ENCODE measurements at places on chromosomes 12 and 14.

DNA sequence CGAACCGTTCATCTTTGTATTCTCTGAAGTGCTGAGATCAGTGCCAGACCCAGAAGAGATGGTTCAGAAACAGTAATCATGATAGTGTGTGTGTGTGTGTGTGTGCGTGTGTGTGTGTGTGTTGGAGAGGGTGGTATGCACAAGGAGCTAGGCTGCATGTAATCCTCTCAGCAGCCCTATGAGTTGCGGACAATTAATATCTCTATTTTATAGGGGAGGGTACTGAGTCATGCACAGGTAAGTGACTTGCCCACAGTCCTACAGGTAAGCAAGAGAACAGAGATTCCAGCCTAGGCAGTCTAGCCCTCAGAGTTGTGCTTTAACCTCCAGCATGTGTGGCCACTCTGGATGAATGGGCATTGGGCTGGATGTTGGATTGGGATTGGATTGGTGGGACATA, 27.9 kb upstream of the TCL1A start:
- DNase-seq = no peak

- DNase-seq = peak; percentile 61
Measured at GRCh38 chr12:27703720-27704452, 6.7 kb upstream of the MRPS35 start.

DNA sequence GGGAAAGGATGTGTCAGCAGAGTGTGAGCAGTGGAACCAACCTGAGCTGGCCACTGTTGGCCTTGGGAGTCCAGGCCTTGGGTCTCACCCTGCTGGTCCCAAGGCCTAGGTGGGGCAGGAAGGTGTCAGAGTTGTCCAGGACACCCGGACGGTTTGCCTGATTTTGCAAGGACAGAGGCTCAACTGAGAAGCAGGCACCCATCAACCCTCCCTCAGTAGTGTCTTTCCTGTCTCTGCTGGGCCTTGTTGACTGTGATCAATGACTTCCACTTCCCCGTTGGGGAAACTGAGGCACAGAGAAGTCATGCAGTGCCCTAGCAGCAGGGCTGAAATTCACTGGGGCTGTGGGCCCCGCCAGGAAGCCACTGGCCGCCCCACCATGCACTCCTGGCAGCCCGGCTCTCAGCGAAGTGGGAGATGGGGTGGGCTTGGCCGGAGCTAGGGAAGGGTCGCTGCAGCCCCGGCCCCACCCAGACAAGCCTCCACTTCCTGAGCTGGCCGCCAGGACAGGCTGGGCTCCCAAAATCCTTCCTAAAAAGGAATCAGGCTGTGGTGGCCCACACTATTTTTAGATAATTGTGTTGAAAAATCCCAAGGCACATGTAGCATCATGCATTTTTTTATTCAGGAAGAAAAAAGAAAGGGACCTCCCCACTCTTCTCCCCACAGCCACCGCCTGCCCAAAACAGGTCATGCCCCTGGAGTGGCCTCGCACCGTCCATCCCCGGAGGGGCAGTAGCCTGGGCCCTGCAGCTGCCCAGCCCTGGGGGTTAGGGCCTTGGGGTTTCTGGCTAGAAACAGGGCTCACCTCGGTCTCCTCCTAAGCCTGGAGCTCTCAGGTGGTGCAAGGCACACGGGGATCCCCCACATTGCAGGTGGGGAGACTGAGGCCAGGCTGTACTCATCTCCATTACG, 127.4 kb downstream of the CALM1 start:
- DNase-seq = no peak

DNA sequence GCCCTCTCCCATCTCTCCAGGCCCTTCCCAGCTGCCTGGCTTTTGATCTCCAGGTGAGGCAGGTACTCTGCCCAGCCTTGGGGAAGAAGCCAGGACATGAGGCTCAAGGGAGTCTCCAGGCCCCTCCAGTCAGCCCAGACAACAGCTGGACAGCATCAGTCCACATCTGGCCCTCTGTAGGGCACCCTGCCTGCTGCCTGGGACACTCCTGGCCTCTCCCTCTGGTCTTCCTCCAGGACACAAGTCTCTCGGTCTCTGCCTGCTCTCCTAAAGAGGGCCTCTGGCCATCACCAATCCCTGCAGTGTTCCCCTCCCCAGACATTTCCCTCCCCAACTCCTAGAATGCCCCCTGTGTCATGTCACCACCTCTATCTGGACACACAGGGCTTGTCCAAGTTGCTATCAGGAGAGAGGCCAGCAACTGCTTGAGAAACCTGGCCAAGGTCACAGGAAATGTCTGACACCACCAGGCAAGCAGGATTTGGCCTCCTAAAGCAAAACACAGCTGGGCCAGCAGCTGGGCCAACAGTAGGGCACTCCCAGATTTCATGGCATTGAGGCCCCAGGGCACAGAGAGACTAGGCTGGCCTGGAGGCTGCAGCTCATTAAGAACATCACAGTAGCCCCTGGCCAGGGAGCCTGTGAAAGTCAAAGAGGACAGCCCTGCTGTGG, 29.0 kb downstream of the LTBP2 start:
- no peak for DNase-seq

GRCh38 chr12:29879606-29880308, 96.0 kb upstream of the TMTC1 start:
- no peak for DNase-seq

DNA sequence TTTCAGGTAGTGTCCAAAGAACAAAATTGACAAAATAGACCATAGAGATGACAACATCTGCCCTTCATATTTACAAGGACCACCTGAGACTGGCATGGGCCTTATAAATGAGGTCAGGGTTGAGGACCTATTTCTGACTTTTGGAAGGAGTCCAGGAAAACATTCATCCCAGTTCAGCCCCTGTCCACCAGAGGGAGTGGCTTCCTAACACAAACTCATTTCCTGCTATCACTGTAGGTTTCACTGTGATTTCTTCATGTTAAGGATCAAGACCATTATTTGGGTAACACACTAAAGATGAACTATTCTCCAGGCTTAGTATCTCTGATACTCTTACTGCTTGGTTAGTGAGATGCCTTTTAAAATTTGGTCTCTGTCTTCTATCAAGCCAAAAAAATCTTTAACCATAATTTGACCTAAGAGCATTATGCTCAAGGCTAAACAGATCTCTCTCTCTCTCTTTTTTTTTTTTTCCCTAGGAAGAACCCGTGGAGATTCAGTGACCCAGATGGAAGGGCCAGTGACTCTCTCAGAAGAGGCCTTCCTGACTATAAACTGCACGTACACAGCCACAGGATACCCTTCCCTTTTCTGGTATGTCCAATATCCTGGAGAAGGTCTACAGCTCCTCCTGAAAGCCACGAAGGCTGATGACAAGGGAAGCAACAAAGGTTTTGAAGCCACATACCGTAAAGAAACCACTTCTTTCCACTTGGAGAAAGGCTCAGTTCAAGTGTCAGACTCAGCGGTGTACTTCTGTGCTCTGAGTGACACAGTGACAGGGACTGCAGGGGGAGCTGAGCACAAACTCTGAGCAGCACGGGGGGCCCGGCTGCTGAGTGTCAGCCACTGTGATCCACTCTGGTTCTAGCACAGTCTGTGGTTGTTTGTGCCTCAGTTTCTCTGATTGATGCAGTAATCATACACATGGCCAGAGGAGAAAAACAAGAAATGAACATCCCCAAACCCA, 267.6 kb upstream of the OR4E1 start:
- DNase-seq = no peak

DNA sequence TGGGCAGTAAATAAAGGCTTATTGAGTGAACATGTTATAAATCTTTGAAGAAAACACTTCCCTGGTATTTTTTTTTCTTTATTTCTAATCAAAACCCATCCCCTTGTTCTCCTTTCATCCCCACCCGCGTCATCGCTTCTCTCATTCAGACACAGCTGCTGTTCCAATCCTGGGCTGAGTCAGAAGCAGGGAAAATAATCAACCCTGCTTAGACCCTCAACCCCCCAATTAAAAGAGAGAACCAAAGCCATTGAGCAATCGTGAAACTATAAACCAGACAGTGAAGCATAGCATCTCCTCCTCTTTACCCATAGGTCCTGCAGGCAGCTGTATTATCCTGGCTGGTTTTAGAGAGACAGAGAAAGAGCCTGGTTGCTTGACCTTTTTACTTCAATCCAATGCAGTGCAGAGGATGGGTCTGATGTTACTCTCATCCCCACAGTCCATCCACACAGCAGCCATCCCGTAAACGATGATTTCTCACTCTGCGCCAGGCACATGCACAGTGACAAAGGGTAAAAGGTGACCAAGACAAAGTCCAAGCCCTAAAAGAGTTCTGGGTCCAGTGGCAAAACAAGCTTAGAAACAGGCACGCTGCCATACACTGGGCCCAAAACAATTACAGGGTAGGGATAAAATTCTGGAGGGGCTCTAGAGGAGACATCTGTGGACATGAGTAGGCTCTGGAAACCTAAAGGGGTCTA, 238.3 kb downstream of the GALC start:
- no peak for DNase-seq

DNA sequence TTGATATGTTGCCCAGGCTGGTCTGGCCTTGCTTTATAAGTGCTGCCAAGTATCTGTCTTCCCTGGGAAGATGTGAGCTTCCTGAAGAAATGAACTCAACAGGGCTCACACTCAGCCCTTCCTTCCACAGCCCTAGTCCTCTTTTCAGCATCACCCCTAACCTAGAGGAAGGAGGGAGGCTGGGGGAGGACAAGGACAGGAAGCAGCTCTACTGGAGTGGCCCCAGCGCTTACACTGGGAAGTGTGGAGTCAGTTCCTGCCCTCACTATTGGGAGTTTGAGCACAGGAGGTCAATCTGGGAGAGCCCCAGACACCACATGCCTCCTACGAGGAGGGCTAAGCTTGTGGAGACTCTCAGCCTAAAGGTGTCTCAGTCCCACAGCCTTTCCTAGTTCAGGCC, 16.8 kb downstream of the GALNT6 start:
- DNase-seq = no peak

GRCh38 chr12:111168009-111168900, 200.6 kb downstream of the PHETA1 start:
- no peak for DNase-seq

DNA sequence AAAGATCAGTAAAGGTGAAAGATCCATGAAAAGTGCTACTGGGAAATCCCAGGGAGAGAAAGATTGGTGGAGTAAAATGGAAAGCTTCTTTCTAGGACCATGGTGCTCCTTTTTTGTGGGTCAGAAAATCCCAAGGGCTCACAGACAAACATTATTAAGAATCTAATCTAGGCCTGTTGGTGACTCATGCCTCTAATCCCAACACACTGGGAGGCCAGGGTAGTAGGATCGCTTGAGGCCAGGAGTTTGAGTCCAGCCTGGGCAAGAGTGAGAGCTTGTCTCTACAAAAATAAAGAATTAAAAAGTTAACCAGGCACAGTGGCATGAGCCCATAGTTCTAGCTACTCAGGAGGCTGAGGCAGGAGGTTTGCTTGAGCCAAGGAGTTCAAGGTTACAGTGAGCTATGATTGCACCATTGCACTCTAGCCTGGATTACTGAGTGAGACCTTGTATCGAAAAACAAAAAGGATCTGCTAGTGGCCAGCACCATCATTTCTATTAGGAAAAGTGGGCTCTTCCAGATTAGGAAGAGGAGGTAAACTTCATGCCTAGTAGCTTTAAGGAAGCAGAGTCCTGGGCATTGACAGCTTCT, 43.0 kb downstream of the TXNRD1 start:
- DNase-seq = no peak

DNA sequence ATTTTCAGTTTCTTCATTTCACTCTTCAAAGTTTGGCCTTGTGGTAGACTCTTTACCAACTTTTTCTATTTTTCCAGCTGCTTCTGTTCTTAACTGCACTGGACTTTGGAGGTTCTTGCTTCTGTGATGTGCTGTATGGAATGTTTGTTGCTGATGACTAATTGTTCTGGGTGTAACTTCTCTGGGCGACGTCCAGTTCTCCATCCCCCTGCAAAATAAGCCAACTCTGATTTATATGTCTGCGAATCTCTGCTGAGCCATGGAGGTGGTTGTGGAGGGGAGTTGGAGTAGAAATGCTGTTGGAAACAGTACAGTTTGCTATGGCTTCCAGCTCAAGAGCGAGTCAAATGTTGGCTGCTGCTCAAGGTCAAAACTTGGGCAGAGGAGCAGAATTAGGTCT, 113.9 kb upstream of the DYRK2 start:
- peak; percentile 99 for DNase-seq

GRCh38 chr12:127942981-127943380, 324.0 kb upstream of the TMEM132C start:
- DNase-seq = no peak

DNA sequence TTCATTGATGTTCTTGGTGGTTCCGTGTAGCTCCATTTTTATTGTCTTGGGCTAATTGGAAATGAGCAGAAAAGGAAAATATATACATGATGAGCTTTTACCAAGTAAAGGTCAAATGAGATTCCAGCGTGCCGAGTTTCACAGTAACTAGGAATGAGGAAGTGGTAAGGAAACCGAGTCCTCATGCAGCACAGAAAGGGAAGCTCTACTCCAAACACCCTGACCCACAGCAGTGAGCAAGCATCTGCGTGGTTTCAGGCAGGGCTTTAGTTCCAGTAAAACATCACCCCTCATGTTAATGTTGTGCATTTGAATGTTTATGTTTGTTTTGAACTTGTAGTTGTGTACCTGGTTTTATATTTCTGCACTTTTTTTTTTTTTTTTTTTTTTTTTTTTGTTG, 208.0 kb downstream of the SLC41A2 start:
- DNase-seq = peak; percentile 78

DNA sequence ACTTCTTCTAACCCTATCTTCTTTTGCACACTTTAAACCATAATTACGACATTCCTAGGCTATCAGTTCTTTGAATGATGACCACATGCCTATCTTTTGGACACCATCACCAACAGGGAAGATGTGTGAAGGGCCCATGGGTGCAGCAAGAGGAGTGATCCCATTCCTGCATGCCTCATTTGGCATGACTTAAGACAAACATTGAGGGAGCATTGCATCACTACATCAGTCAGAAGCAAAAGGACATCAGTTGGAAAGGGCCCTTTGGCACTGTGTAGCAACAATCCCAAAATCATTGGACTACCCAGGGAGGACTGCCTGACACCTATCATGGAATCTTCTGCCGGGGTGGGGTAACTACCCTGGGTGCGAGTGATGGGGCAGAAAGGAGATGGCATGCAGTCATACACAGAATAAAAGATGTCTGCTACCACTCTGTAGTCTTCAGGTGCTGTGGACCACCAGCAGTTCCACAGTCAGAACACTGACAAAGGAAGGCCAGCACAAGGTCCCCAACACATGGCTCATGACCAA, 10.7 kb upstream of the TMBIM6 start:
- DNase-seq = no peak

DNA sequence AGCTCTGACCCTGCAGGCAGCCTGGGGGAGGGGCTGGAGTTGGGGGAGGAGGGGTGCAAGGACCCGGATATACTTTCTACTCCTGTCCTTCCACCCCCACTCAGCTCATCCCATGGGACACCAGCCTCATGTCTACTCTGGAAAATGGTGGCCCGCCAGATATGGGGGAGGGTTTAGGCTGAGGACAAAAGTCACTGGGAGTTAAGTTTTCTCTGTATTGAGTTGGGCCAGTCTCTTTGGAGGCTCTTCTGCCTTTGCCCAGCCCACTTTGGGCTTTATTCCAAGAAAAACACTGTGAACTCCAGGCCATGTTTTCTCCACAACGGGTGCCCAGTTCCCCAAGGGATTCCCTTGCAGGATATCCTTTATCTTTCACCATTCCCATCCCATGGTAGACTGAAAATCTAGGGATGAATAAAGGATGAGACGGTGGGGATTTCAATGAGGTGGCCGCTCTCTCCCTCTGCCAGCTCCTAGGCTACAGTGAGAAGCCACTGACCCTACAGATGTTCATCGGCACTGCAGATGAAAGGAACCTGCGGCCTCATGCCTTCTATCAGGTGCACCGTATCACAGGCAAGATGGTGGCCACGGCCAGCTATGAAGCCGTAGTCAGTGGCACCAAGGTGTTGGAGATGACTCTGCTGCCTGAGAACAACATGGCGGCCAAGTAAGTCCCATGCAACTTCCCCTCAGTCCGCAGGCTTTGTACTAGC, 4.9 kb downstream of the NFATC4 start:
- no peak for DNase-seq
